ENCODE measurements at places on chromosomes 5 and 9. TPM values are rescaled to one million over a fixed set of nuclear protein-coding genes. Genes with fewer than 3 reads are reported as not detected.

The SPATA9 gene
- total RNA-seq = not detected

The PCDHA5 gene
- not detected for total RNA-seq

The TRIM7 gene
- total RNA-seq = 12.6 TPM

The C1QTNF2 gene
- total RNA-seq = 0.33 TPM

The ANKRD34B gene
- not detected for total RNA-seq

The GOLGA2 gene
- total RNA-seq = 38.3 TPM

Data from HT1080 (cell line).